ENCODE measurements at places on chromosomes 7 and 10. TPM values are rescaled to one million over a fixed set of nuclear protein-coding genes. Genes with fewer than 3 reads are reported as not detected.

GRCh38 chr10:87771871-87772500 lies 46.0 kb downstream of the ATAD1 start:
- no peak for DNase-seq

DNA sequence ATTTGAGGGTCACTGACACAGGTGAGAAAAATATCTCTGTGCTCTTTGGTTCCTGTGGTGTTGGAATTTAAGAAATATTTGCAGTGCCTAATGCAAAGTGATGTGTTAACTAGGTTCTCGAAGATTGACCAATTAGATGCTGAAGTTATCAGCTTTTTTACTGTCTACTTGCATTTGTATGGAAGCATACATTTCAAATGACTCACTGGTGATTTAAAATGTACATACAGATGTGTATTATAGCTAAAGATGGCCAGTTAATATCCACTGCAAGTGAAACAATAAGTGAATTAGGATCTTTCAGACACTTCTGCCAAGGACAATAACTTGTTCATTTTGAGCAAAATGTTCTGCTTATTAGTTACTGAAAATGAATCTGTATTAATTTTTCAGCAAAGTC lies 205.0 kb downstream of the FANK1 start:
- DNase-seq = no peak

GRCh38 chr7:37590824-37591223 lies 92.7 kb upstream of the GPR141 start:
- DNase-seq = no peak

The PRKAR2B gene
- total RNA-seq = 5.7 TPM

The CALCR gene
- not detected for total RNA-seq

DNA sequence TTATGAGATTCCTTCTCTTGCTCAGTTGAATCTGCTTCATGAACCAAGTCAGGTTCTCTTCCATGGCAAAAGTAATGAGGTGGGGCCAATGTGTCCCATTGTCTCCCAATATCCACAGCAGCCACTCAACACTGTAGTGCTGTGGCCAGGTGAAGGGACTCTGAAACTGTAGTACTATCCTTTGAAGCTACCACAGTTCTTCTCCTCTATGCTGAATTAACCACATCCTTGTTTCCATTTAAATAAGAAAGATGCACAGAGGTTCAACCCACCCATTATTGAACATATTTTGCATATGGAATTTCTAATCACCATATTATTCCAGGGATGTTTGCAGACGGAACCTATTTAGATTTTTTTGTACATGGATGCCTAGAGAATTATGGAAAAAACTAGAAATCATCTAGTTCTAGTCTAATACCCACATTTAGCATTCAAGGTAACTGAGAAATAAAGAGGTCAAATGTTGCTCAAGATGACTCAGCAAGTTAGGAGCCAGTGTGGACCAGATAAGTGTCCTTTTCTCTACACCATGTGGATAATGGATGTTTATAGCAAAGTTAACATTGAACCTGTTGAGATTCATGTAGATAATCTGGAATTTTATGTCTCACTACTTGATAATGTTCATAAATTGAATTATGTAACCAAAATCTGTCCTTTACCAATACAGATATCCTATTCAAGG lies 64.5 kb downstream of the LRRTM3 start:
- DNase-seq = no peak

- peak; percentile 36 for DNase-seq
Measured at GRCh38 chr10:132335189-132336063, 3.4 kb downstream of the LRRC27 start.

GRCh38 chr10:67668448-67668847 lies 27.5 kb downstream of the CTNNA3 start:
- no peak for DNase-seq

GRCh38 chr7:108201766-108202165 lies 71.6 kb upstream of the LAMB4 start:
- no peak for DNase-seq

- DNase-seq = no peak
Measured at GRCh38 chr10:88557256-88557655, 25.9 kb downstream of the RNLS start.

DNA sequence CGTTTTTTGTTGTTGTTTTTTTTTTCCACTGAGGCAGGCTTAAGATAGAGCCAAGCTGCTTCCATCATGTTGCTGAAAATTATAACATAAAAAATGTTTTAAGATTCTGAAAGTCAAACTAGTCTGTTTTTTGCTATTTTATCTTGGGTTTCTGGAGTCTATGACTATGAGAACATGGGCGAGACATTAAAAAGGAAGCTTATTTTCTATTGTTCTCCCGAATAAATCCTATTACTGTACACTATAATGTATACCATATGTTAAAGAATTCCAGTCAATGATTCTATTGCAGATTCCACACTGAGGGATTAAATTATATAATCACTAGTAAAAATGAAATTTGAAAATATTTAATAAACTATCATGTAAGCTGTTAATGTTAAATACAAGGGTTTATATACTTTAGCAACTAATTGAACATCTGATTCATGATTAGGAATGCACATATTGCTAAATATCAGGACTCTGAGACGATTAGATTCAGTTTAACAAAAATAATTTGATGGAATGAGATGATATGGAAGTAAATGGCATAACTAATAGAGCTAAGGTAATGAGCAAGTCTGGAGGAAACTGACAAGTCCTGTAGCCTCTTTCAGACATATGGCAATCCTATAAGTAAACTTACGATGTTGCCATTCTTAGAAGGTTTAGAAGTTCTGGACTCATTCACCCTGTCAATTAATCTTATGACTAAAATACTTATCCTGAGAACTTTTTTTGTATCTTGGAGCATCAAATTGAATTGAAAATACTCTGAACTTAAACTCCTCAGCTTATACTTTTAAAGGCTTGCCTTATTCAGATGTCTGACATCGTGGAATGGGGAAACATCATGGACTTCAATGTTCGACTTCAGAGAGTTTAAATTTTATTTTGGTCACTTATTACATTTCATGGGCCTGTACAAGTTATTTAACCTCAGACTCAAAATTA lies 294.8 kb upstream of the DGKB start:
- no peak for DNase-seq

The CYP2C19 gene
- 0.17 TPM for total RNA-seq

- DNase-seq = peak; percentile 93
Measured at GRCh38 chr10:58384999-58385783, at the start of gene TFAM. Gene TFAM, plus strand, starts transcription at chr10:58385410. Its CDS starts 138 bp downstream, at chr10:58385548.

GRCh38 chr10:17022896-17023295 lies 106.7 kb downstream of the CUBN start:
- DNase-seq = no peak

The VENTX gene
- not detected for total RNA-seq

DNA sequence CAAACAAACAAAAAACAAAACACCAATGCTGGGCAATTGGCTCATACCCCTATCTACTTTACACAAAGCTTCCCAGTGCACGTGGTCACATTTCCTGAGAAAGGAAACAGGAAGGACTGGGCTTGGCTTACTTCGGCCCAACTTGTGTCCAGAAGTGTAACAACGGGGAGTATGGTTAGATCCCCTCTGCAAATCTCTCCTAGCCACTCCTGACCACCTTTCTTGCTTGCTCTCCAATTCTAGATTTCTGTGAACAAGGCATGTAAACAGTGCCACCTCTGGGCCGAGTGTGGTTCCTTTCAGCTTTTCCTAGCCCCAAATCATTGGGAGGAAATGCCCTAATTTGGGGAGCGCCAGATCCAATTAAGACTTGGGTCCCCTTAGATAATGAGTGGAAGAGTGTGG lies 21.0 kb upstream of the FRAT2 start:
- no peak for DNase-seq

The PPP1R17 gene
- not detected for total RNA-seq

The NEUROG3 gene
- total RNA-seq = not detected

DNA sequence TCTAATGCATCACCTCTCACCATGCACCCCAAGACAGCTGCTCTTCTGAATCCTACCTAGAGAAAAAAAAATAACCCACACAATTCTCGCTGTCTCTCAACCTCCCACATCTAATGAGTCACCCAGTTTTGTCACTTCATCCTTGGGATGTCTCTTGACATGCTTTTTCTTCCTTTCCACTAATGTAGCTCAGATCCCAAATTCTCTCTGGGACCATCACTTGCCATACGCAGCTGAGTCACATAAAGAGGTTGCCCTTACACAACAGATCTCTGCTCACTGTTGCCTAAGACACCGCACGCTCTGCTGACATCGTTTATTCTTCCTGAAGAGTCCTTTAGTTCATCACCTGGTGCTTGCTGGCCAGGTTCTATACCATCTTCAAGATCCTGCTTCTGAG lies 606.0 kb upstream of the GALNT17 start:
- DNase-seq = no peak

Measured in lower leg skin (tissue), 4 donors.